ENCODE measurements at places on chromosomes 2 and 18.
A peak's percentile ranks its signal among the peaks of the same experiment; 100 is the strongest.

DNA sequence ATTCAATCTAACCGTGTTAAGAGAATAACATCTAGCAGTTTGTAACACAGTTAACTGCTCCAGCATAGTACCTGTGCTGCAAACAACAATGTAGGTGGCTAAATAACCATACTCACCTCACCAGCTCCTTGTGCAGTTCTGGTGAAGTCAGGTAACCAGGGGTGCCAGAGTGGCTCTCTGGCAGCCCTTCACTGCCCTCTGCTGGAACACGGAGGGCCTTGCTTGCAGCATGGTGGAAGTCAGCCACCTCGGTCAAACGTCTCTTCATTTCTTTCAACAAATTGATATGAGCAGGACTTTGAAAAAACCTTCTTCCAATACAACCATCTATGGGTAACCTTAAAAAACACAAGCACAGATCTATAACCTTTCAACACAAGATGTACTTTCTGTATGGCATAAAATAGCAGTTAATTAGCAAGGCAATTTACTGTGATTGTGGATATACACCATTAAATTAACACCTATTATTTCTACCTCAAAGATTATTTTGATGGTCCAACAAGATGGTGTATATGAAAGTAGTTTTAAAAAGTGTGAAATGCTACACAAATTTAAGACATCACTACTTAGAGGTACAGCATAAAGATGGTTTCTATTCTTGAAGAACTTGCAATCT lies 56.6 kb downstream of the EPG5 start:
- DNase-seq = peak; percentile 49

DNA sequence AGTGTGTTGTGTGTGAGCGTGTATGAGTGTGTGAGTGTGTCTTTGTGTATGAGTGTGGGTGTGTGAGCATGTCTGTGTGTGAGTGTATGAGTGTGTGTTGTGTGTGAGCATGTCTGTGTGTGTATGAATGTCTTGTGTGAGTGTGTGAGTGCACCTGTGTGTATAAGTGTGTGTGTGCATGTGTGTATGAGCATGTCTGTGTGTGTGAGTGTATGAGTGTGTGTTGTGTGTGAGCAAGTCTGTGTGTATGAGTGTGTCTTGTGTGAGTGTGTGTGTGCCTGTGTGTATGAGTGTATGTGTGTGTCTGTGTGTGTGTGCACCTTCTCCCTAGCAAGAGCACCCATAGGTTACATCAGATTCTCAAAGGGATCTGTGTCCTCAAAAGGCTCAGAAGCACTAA lies 28.5 kb upstream of the TNS1 start:
- DNase-seq = no peak

- no peak for DNase-seq
Measured at GRCh38 chr2:3464401-3465005, 54.8 kb downstream of the ADI1 start.

DNA sequence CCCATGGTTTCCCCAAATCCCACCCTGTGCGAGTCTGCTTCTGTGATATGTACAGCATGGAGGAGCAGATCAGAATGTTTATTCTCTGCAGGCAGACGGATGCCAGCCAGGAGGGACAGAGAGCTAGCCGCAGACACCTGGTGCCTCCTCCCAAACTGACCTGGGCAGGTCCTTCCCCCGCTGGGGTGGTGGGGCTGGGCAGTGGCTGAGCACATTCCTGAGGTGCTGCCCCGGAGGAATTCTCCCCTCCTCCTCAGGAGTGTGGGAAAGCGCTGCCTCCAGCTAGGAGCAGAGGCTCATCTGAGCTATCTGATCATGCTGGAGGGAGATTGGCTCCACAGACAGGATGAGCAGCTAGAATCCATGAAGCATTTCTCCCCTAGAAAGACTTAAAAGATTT lies 21.7 kb downstream of the C2orf92 start:
- no peak for DNase-seq

DNA sequence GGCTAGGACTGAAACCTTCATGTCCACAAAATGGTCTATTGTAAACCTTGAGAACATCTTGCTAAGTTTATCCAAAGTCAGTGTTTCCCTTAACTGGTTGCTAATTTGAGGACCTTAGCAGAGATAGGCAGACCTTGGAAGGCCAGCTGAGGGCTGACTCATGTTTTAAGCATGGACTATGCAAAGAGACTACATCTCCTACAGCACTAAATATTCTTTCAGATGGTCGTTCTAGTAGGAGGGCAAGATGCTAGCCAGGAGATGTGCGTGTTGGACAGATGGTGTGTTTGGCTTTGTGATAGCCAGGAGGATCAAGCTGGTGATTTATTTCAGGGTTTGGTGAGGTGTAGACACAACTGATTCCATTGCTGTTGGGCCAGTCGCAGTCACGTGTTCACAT lies 75.8 kb downstream of the NRP2 start:
- peak; percentile 40 for DNase-seq

GRCh38 chr2:227853204-227853629 lies 18.2 kb upstream of the DAW1 start:
- peak; percentile 95 for DNase-seq

- no peak for DNase-seq
Measured at GRCh38 chr2:105754011-105754410, 9.3 kb downstream of the NCK2 start.

DNA sequence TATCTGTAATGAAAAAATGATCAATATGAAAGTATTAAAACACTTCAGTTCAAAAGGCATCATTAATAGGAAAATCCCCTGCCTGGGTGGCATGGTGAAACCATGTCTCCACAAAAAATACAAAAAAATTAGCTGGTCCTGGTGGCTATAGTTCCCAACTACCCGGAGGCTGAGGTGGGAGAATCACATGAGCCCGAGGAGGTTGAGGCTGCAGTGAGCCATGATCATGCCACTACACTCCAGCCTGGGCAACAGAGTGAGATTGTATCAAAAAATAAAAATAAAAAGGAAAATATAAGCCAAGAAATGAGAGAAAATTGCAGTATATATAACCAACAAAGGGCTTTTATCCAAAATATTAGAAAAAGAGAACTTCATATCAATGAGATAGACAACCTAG lies 71.6 kb upstream of the MYCN start:
- no peak for DNase-seq

DNA sequence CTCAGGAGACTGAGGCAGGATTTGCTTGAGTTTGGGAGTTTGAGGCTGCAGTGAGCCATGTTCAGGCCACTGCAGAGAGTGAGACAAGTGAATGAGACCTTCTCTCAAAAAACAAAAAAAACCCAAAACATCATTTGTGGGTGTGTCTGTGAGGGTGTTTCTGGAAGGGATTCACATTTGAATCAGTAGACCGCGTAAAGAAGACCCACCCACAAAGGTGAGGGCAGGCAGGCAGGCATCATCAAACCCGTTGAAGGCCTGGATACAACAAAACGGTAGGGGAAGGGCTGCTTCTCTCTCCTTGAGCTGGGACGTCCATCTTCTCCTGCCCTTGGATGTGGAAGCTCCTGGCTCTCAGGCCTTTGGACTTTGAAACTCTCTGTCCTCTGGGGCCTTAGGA lies 25.4 kb downstream of the CDKL4 start:
- DNase-seq = no peak

GRCh38 chr18:50410894-50411293 lies 36.0 kb downstream of the SKA1 start:
- peak; percentile 78 for DNase-seq

DNA sequence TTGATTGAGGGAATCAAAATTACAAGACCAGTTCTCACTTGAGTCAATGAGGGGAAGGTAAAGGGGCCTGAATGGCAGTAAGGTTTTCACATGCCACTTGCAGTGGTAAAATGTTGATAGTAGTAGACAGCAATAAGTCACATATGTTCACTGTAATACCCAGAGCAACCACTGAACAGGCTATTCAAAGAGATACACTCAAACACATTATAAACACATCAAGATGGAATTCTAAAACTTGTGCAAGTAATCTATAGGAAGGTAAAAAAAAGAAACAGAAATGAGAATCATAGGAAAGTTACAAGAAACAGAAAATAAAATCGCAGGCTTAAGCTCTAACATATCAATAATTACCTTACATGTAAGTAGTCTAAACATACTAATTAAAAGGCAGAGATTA lies 86.6 kb upstream of the AFF3 start:
- DNase-seq = peak; percentile 2

- no peak for DNase-seq
Measured at GRCh38 chr2:37599688-37600525, 71.5 kb downstream of the CDC42EP3 start.

DNA sequence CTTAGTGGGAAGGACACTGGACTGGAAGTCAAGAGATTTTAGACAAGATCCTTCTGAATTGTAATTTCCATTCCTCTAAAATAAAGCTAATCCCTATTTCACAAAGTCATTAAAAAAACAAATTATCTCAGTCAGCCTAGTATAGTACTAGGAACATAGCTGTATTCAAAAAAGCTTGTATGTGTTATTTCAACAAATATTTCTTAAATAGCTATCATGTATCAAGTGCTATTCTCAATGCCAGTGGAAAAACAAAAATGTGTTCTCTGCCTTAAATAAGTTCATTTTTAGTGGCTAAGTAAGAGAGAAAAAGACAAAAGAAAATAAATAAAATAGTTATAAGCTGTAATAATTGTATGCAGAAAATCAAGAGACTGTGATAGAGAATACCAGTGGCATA lies 541.8 kb upstream of the CDH2 start:
- DNase-seq = no peak

DNA sequence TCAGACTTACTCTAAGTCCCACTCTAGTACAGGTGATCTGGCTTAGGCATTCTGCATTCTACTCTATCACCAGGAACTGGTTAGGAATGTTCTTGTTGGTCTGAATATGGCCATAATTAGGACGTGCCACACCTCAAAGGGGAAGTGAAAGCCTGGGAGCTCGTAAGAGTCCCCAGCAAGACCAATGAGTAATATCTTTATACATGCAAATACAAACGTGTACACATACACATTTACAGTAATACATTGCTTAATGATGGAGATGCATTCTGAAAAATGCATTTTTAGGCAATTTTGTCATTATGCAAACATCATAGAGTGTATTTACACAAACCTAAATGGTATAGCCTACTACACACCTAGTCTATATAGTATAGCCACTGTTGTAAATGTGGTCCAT lies 19.5 kb upstream of the ERCC3 start:
- peak; percentile 30 for DNase-seq

DNA sequence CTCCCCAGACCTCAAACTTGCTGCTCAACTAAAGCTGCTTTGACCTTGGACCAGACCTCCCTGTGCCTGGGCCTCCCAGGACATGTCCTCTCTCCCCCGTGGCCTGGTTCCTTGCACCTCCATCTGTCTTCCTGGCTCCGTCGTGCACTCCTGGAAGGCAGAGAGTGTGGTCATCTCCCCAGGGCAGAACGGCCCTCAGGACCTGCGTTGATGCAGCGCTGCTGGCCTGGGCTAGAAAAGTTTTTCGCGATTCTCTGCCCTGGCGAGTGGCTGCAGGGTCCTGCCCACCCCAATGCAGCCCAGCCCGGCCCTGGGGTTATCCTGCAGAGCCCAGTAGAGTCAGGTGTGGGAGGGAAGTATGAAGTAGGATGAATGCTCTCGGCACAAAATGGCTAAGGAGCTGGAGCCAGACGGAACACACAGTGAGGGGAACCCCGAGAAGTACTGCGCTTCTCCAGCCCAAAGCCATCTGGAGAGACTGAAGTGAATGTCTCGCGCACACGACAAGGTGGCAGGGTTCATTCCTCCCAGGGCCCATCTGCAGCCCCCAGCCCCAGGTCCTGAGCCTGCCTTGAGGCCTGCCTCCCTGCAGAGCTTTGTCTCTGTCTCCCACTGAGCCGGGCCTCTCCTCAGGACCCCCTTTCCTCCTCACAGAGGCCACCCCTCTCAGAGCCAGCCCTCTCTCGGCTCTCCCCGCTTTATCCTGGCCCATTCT lies 41.7 kb downstream of the ATOH8 start:
- no peak for DNase-seq

DNA sequence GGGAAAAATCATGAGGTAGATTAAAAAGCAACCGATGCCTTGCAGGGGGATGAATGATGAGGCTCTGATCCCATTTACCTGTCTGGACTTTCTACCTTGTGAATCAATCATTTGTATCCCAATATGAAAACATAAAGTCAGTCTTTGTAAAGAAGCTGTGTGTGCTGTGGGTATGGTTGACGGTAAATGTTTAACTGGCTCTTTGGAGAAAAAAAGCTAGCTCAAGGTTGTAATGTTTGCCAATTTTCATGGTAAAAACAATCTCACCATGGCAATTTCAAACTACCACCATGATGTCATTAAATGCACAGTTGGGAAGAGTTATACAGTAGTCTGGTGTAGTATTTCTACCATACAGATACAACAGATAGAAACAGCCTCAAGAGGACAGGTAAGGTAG lies 14.6 kb downstream of the TTR start:
- no peak for DNase-seq

DNA sequence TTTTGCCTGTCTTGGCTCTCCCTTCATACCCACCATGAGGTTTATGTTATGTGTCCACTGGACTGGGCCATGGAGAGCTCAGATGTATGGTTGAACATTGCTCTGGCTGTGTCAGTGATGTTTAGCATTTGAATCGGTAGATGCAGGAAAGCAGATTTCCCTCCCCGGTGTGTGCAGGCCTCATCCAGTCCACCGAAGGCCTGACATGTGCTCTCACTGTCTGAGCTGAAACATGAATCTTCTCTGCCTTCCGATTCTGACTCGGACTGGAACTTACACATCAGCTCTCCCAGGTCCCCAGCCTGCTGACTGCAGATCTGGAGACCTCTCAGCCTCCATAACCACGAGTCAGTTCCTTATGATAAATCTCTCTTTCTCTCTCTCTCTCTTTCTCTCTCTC lies 72.4 kb upstream of the SLC66A3 start:
- no peak for DNase-seq

DNA sequence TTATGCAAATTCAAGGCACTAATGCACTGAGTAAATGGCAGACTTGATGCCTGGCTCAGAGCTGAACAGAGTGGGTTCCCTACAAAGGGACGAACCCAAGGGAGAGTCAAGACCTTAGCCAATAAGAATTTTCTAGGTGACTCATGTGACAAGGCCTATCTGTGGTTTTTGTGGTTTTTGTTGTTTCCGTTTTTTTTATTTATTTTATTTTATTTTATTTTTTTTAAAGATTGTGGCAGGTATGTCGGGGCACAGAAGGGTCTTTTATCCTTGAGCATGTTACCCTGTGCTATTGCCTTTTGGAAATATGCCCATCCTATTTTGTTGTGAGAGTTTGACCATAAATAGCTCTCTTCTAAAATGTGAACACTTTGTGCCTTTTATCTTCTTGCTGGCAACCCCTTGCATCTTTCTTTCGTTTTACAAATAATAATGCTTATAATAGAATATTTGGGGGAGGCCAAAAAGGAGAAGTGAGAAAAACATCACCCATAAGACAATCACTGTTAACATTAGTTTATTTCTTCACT lies 113.4 kb upstream of the AQP4 start:
- no peak for DNase-seq

GRCh38 chr2:44822174-44822573 lies 119.3 kb upstream of the SIX3 start:
- DNase-seq = no peak

DNA sequence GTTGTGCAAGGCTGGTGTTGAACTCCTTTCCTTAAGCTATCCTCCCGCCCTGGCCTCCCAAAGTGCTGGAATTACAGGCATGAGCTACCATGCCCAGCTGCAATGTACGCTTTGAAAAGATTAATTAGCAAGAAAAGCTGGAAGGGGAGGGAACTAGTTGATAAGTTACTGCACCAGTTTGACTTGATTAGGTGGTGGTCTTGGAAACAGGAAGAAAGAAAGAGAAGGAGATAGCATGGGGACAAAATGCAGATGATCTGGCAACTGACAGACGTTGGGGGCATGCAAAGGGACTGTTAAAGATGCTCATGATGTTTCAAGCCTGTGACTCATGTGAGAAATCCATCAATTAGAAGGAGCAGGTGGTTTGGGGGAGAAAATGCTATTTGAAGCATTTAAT lies 68.6 kb downstream of the PLEKHM3 start:
- no peak for DNase-seq

Measured in bronchial epithelial cell (primary cell).